ENCODE measurements at places on chromosomes 2 and 18. TPM values are rescaled to one million over a fixed set of nuclear protein-coding genes. Genes with fewer than 3 reads are reported as not detected.

Gene ANKRD30BL
- 1.5 TPM for total RNA-seq

Gene PAX3
- 2.3 TPM for total RNA-seq

Gene FTCDNL1
- 5.9 TPM for total RNA-seq

Gene CAPN14
- 0.44 TPM for total RNA-seq

Gene FSIP2
- 2.3 TPM for total RNA-seq

Gene ZNF385B
- total RNA-seq, result 8.8 TPM

DNA sequence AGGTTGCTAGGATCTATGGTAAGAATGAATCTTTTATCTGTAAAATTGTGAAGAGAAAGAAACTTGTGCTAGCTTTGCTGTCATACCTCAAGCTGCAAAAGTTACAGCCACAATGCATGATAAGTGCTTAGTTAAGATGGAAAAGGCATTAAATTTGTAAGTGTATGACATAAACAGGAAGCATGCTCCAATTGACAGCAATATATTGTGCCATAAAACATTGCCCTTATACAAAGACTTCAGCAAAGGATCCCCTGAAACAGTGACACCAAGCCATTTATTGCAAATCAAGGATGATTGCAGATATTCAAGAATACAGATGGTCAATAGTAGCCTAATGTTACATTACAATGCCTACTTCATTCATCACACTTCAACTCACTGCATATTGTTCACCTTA is 283.1 kb downstream of the CPS1 start:
- no peak overlapping the region for H3K27ac ChIP-seq
- no peaks in the 10 kb centered on the region for H3K4me1 ChIP-seq

GRCh38 chr18:48862678-48863270 is 88.0 kb downstream of the SMAD7 start:
- H3K36me3 ChIP-seq, result no peaks in the 10 kb centered on the region
- no peak for DNase-seq

DNA sequence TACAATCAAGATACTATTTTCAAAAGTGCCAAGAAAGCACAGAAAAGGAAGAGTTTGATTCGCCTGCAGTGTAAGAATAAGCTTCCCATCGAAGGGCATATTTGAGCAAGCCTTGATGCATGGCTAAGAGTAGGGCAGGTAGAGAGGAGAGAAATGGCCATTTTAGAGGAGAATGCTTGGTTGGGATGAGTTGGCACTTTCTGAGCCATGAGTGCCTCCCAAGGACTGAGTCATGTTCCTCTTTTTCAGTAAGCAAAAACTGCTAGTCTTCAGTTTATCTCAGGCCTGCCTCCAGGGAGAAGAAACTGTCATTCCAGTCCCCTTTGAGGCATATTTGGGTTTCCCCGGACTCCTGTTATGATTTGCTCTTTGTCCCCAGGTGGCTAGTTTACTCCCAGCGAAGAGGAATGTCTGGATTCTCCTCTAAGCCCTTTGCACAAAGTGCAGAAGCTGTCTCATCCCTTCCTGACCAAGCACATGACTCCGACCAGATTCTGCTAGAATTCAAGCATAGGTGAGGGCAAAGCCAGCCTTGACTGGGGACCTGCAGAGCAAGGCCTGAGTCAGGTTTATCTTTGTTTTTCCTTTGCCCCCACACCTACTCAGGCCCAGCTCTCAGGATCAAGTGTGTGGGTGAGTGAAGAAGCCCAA is 115.2 kb downstream of the TTC32 start:
- H3K4me3 ChIP-seq, result no peak overlapping the region
- no peaks in the 10 kb centered on the region for H3K36me3 ChIP-seq
- no peak overlapping the region for H3K27ac ChIP-seq
- DNase-seq, result no peak

- H3K36me3 ChIP-seq, result no peaks in the 10 kb centered on the region
- DNase-seq, result no peak
- H3K27me3 ChIP-seq, result no peaks in the 10 kb centered on the region
- H3K4me3 ChIP-seq, result no peak overlapping the region
- H3K27ac ChIP-seq, result no peak overlapping the region
These were observed 255.3 kb downstream of the CYP26B1 start for GRCh38 chr2:71892423-71892730.

DNA sequence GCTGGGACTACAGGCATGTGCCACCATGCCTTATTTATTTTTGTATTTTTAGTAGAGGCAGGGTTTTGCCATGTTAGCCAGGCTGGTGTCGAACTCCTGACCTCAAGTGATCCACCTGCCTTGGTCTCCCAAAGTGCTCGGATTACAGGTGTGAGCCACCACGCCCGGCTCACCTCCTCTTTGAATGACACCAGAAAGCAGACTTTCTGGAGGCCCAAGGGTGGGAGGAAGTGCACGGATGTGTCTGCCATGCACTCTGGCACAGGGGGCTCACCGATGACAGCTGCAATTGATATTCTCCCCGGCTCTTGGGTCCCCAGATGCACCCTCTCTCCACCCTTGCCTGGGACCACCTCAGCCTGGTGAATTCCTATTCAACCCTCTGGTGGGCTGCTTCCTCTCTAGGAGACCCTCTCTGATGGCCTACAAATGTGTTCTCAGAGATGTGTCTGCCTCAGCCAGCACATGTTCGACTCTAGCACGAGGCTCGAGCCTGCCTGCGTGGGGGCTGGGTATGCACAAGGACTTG is 87.3 kb downstream of the SEPTIN10 start:
- no peak overlapping the region for H3K4me3 ChIP-seq
- peak; percentile 10 for DNase-seq
- no peak overlapping the region for H3K27ac ChIP-seq
- H3K27me3 ChIP-seq, result no peaks in the 10 kb centered on the region
- no peaks in the 10 kb centered on the region for H3K4me1 ChIP-seq

- no peaks in the 10 kb centered on the region for H3K4me1 ChIP-seq
- no peak overlapping the region for H3K4me3 ChIP-seq
- no peaks in the 10 kb centered on the region for H3K36me3 ChIP-seq
- no peak overlapping the region for H3K27ac ChIP-seq
These were observed 187.5 kb downstream of the TWIST2 start for GRCh38 chr2:239035361-239035814.

DNA sequence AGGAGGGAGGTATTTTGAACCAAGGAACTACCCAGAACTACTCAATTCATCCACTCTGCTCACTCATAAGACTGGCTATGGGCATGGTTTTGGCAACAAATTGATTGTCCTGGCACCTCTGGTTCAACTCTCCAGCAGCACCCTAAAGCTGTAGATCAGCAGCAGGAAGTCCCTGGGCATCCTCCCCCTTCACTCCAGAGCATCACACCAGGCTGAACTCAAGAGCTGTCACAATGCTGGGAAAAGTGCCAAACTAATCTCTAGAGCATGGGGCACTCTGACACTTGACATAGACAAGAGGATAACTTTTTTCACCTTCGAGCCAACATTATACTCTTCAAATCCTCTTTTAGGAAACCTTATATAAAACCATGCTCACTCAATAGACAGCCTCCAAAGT is 154.1 kb upstream of the RBBP8 start:
- no peaks in the 10 kb centered on the region for H3K36me3 ChIP-seq
- no peaks in the 10 kb centered on the region for H3K27me3 ChIP-seq
- H3K4me1 ChIP-seq, result no peaks in the 10 kb centered on the region

DNA sequence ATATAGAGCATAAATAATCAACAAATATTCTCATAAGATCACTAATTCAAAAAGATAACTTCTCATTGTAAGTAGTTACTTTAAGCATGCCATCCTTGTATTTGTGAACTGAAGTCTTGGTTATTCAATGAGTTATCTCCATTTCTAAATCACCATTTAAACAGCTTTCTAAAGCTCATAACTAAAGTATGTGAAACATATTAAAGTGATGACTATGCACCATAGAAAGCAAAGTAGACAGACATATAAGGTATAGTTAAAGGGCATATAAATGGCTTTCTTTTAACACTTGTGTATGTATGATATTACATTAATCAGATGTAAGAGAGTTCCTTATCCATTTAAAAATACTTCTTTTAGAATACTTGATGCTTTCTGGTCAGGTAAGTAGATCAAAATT is 83.5 kb downstream of the IKZF2 start:
- no peaks in the 10 kb centered on the region for H3K27me3 ChIP-seq
- H3K36me3 ChIP-seq, result no peaks in the 10 kb centered on the region
- no peak overlapping the region for H3K27ac ChIP-seq
- DNase-seq, result no peak
- H3K4me3 ChIP-seq, result no peak overlapping the region

DNA sequence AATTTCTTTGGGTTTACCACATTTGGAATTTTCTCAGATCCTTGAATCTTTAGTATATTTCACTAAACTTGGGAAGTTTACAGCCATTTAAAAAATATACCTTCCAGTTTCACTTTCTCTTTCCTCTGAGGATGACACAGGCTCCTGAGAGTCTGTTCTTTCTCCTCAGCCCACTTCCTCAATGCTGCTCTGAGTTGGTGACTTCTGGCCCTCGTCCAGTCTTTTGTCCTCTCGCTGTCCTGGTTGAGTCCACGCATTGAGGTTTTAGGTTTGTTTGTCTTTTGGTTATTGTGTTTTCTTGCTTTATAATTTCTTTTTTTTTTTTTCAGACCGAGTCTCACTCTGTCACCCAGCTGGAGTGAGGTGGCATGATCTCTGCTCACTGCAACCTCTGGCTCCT is 40.7 kb upstream of the GALR1 start:
- peak; percentile 23 for DNase-seq
- peak overlapping the region; percentile 26 for H3K4me3 ChIP-seq
- no peaks in the 10 kb centered on the region for H3K27me3 ChIP-seq
- no peak overlapping the region for H3K27ac ChIP-seq
- H3K36me3 ChIP-seq, result no peaks in the 10 kb centered on the region
- no peaks in the 10 kb centered on the region for H3K4me1 ChIP-seq
